ENCODE measurements at places on chromosomes 1 and 21.

DNA sequence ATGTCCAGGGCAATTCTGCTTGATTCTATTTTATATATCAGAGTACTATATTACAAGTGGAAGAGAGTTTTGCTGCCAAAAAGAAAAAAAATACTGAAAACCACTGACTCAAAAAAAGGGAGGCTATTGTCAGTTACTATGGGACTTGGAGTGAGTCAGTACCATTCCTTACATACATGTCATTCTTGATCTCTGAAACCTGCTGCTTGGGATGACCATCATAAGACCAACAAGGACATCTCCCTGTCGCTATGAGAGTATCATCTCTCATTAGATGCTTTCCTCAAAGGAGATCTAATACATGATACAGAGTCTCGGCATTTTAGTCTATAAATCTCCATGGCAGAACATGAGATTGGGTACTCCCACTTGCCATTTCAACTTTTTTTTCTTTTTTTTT is 11.8 kb upstream of the INPP5B start:
- DNase-seq, result no peak

DNA sequence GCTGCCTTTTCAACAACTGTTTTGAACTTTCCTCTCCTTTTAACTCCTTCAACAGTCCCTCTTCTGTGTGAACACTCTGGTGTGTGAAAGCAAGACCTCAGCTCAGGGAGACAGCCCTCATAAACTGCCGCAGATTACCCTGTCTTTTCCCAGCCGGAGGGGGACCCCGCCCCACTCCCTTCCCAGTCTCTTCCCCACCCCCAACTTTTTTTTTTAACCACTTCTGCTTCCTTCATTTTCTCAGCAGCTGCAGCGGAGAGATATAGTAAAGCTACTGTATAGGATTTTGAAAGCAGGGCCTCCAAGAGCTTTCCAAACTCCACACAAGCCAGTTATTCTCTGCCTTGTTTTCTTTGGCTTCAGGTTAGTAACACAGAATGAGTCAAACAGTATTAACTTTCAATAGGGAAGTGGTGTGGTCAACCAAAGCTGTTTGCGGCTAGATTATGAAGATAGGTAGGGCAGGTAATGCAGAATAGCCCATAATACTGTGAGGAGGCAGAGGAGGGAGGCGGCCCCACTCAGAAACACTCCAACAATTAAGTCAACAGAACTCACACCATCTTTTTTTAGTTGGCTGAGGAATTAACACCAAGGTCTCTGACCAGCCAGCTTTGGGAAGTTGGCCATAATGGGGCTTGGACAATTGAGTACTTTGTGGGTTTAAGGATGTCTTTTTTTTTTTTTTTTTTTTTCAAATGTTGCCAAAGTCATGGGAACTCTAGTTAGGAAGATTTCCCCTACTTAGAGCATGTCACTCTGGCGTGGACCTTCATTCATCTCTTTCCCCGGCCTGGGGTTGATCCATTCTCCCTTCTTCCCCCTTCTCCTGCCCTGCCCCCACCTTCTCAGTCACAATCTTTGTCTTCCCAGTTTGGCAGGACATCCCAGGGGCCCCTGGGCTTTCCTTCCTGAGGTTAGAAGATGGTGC is 177.0 kb downstream of the CLIC6 start:
- no peak for DNase-seq

DNA sequence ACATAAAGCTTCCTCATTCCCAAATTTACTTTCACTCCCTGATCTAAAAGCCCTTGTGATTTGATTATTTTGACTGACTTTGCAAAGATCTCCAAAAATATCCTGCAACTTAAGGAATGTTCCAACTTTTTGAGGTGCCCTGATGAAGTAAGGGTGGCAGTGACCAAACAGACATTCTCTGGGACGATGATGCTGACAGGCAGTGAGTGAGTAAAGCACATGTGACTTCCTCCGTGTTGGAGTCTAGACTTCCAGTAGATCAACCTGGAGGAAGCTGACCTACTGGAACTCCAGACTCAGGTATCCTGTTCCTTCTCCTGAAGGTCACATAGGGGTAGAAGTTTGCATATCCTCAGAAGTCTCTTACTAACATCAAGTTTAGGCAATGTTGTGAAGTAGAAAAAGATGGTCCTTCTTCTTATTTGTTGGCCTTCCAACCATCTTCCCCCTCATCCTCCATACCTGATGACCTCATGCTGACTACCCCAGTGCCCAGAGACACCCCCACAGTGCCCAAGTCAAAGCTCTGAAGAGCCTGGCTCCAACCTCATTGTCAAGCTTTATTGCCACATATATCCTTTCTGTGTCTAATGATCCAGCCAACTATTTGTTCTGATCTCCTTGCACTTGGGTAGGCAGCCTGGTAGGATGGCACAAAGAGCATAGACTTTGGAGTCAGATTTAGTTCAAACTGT is 16.0 kb downstream of the TNFSF4 start:
- no peak for DNase-seq

- no peak for DNase-seq
These were observed 13.0 kb downstream of the CAMSAP2 start for GRCh38 chr1:200751717-200752116.

DNA sequence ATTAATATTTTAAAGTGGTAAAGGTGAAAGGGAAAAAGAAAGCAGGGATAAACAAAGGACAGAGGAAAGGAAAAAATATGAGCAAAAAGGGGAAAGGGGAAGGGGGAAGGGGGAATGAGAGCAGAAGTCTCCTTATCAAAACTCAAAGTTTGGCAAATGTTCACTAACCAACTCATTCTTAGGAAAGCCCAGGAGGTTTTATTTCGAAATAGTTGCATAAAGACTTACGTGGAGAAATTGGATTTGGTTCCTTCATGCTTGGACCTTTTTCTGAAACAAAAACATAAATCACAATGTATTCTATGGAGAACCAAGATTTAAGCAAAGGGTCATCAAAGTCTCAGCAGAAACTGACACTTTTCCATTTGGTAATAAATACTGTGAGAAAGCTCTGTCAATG is 188.1 kb downstream of the TGFBR3 start:
- no peak for DNase-seq

All from stimulated activated CD8-positive, alpha-beta memory T cell treated with anti-CD3 and anti-CD28 coated beads, Interleukin-4, amount 100 ng/mL, for 24 hours (primary cell).